Endothelial cell of umbilical vein (primary cell): ENCODE measurements at places on chromosomes 2 and 18. TPM values are rescaled to one million over a fixed set of nuclear protein-coding genes. Genes with fewer than 3 reads are reported as not detected.

Gene IL37
- not detected in 2 replicates for polyA plus RNA-seq

Gene SPDYA
- polyA plus RNA-seq: 0.06 TPM in 2 replicates

Gene AGXT
- polyA plus RNA-seq: not detected in 2 replicates

DNA sequence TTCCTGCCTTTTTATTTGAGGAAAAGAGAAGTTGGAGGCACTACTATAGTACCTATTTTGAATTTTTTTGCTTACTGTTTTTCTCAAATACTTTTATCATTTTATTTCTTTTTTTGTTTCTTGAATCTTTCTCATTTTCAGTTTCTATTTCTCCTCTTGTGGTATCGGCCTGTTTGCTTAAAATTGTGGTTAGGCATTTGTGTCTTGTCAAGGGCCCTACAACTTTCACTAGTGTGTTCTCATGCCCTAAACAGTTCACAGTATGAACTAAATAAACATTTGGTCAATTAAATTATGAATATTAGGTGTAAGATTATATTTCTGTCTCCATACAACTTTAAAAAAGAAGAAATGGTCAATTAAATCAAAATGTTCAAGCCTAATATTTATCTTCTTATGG, 613.5 kb downstream of the MBD2 start:
- no peak for DNase-seq

- peak; percentile 82 for DNase-seq
These were observed 7.4 kb upstream of the VRK2 start for GRCh38 chr2:58039170-58039611.

DNA sequence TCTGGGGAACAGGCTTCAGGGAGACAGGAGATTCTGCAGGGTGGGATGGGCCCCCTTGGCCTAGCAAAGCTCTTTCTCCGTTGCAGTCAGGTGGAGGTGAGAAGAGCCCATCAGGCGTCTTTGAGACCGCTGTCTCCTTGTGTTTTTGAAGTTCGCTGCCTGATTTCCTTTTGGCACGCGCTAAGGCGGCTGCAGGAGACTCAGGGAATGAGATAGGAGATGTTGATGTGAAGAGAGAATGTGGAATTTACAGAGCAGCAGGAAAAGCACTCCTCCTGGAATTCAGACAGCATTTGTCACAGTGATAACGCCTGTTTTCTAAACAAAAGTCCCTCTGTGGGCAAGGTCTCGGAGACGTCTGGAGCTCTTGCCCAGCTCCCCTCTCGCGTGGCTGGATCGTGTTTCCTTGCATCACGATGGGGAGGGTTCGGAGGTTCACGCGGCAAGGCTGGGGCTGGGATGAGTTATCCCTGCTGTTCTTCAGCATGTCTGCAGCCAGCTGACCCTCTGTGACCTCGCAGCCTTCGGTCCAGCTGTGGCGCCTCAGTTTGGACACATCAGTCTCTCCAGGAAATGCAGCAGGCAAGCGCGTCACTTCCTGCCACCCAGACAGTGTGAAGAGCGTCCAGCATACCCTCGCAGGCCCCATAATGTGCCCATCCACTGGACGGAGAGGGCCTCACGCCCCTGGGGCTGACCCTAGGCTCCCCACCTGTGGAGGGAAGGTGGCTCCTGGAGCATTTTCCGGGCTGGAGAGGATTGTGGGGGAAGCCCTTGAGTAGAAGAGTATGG, 30.2 kb downstream of the GLI2 start:
- peak; percentile 28 for DNase-seq

DNA sequence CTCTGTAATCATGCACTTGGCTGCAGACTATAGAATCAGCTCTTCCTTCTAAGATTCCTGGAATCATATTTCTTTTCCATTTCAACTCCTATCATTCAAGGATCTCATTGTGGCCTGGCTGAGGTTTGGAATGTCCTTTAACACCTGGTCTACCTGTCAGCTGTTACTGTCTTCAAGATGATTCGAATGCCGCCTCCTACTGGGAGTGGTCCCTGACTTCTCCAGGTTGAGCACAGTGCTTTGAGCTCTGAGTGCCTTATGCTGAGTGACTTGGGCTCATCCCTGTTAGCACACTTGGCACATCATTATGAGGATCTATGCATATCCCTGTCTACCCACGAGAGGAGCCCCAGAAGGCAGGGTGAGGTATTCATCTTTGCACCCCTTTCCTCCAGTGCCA, 87.6 kb downstream of the MARCHF4 start:
- no peak for DNase-seq
